ENCODE measurements at places on chromosomes 16 and 17.
A peak's percentile ranks its signal among the peaks of the same experiment; 100 is the strongest.

DNA sequence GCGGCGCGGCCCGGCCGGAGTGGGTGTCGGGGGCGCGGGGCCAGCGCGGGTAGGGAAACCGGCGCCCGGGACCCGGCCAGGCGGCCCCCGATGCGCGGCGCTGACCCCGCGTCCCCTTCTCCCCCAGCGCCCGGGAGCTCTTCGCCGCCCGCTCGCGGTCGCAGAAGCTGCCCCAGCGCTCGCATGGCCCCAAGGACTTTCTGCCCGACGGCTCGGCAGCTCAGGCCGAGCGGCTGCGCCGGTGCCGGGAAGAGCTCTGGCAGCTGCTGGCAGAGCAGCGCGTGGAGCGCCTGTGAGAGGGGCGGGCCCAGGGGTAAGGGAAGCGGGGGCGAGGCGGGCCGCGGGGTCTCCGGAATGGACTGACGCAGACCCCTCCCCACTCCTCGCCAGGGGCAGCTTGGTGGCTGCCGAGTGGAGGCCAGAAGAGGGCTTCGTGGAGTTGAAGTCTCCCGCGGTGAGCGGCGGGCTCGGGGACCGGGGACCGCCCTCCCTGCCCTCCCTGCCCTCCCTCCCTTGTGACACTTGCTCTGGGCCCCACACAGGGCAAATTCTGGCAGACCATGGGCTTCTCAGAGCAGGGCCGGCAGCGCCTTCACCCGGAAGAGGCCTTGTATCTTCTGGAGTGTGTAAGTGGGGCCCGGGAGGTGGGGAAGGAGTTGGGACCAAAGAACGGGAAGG is 430 bp downstream of the TSEN54 start:
- DNase-seq, result peak; percentile 42

GRCh38 chr16:81624403-81624759 is 154.7 kb upstream of the PLCG2 start:
- no peak for DNase-seq

GRCh38 chr17:66348584-66349165 is 46.3 kb downstream of the PRKCA start:
- no peak for DNase-seq

- DNase-seq, result no peak
These were observed 55.6 kb upstream of the CCL2 start for GRCh38 chr17:34199454-34199853.

- DNase-seq, result no peak
These were observed 59.9 kb downstream of the BEAN1 start for GRCh38 chr16:66486773-66487579.

All from GM12865 (cell line).